ENCODE measurements at places on chromosomes 6 and 20.

DNA sequence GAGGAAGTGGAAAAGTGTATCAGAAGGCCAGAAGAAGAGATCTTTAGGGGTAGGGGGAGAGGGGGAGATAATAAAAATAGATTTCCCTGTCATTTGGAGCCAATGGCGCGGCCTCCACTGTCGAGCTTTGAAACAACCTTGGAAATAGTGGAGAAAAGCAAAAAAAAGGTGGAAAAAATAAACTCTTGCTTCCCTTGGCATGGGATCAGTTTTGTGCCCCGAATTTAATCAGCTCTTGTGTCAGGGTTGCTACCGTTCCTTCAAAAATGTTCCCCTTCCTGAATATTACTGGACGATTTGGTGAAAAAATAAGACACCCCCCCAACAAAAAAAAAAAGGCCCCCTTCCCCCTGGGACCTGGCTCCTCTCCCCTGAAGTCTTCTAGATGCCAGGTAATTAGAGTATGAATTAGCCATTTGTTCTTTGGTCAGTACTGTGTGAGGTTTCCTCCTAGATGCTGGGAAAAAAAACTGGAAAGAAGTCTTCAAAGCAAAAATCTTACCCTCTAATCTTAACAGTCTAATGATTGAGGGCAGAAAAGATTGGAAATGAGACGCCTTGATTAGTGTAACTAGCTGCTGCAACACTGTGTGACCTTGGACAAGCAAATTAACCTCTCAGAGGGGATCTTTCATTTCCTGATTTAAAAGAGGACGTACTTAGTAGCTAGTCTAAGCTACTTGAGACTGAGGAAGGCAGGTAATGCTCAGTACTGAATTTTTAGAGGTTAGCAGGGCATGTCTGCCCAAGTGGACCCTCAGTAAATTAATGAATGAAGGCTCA lies 872 bp upstream of the RBM39 start:
- DNase-seq, result no peak

GRCh38 chr20:45861221-45862075 lies 4.0 kb downstream of the ZSWIM3 start:
- no peak for DNase-seq

- no peak for DNase-seq
Observed at GRCh38 chr20:24469116-24469893, at the start of gene SYNDIG1. Gene SYNDIG1 (plus strand): TSS chr20:24469629. CDS start chr20:24543098, 73,469 bp downstream.

- peak; percentile 25 for DNase-seq
Observed at GRCh38 chr20:47276851-47277534, 79.5 kb downstream of the ZMYND8 start.

- no peak for DNase-seq
Observed at GRCh38 chr6:38198219-38198618, 378.7 kb downstream of the ZFAND3 start.

DNA sequence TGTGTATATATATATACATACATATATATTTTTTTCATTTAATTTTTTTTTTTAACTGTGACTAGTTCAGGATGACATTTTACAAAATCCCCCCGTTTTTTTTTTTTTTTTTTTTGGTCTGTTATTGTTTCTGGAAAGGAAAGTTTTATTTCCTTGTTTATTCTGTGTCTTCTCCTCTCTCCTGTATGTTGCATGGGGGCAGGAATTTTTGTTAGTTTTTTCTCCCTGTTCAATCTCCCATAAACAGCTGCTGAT lies 32.4 kb upstream of the TXLNB start:
- no peak for DNase-seq

DNA sequence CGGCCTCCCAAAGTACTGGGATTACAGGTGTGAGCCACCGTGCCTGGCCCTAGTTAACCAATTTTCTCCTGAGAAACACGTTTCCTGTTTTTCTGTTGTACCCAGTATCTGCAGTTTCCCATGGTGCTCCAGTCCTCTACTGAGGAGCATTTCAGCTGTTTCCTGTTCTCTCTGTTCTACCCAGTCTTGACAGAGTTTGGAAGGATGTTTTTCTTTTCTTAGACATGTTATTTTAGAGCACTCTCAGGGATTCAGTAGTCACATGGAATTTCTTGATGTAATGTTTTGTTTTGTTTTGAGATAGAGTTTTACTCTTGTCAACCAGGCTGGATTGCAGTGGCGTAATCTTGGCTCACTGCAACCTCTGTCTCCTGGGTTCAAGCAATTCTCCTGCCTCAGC lies 129.8 kb upstream of the TIAM2 start:
- no peak for DNase-seq
